ENCODE measurements at places on chromosomes 7 and 10. TPM values are rescaled to one million over a fixed set of nuclear protein-coding genes. Genes with fewer than 3 reads are reported as not detected.

DNA sequence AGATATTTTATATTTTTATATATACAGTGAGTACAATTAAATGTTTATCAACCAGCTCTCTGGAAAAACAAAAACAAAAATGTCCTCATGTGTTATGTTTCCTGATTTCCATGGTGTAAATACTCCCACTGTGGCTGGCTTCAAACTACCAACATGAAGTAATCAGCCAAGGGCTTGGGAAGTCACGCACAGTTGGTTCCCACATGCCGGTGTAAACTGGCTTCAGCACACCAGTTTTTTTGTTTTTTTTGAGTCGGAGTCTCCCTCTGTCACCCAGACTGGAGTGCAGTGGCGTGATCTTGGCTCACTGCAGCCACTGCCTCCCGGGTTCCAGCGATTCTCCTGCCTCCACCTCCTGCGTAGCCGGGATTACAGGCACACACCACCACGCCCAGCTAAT is 11.8 kb downstream of the OSBPL3 start:
- H3K27me3 ChIP-seq, result no peaks in the 10 kb centered on the region
- peaks cover 28% of the 10 kb centered on the region for H3K36me3 ChIP-seq

- peaks cover 48% of the 10 kb centered on the region for H3K4me1 ChIP-seq
- peaks cover 39% of the 10 kb centered on the region for H3K36me3 ChIP-seq
- no peak for DNase-seq
- no peaks in the 10 kb centered on the region for H3K27me3 ChIP-seq
These were observed 900 bp downstream of the MKLN1 start for GRCh38 chr7:131328377-131329175.

DNA sequence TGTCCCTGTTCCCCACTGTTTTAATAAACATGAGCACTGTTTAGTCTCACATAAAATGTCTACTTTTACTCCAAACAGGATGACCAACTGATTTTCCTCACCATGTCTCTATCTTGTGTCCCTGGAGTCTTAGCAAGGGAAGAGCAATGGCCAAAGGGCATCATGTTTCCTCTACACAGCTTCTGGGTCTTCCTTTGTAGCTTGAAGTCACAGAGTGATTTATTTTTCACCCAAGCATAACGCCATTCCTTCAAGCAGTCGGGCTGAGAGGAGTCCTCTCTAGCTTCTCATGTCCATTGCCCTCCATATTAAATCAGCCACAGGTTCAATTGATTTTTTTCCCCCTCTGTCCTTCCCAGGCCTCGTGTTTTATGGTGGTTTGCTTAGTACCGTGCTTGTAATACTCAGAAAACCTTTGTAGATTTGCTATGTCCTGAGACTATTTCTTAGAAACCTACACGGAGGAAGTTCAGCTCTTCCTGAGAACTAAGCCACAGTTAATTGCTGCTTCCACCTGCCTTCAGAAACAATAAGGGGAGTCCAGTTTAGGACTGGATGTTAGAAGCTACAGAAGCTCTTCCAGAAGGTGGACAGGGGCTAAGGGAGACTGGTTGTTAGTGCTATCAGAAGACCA is 178.8 kb downstream of the CREB5 start:
- H3K4me1 ChIP-seq, result peaks cover 26% of the 10 kb centered on the region
- DNase-seq, result no peak
- H3K27me3 ChIP-seq, result no peaks in the 10 kb centered on the region
- H3K4me3 ChIP-seq, result no peak overlapping the region

DNA sequence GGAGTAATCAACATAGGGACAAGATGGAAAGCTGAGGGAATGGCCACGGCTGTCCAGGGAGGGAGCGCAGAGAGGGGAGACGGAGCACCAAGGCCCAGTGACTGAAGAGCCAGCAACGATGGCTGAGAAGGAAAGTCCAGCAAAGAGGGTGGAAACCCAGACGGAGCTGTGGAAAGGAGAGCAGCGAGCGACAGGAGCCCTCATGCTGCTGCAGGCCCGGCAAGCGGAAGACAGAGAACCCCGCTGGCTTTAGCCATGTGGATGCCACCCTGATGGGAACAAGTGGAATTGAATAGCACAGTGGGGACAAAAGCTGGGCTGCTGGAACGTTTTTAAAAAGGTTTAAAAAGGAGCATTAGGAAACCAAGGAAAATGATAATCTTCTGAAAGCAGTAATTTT is 82.9 kb upstream of the DDC start:
- no peak overlapping the region for H3K4me3 ChIP-seq
- DNase-seq, result no peak
- H3K36me3 ChIP-seq, result peaks cover 14% of the 10 kb centered on the region
- H3K27ac ChIP-seq, result no peak overlapping the region
- no peaks in the 10 kb centered on the region for H3K27me3 ChIP-seq

DNA sequence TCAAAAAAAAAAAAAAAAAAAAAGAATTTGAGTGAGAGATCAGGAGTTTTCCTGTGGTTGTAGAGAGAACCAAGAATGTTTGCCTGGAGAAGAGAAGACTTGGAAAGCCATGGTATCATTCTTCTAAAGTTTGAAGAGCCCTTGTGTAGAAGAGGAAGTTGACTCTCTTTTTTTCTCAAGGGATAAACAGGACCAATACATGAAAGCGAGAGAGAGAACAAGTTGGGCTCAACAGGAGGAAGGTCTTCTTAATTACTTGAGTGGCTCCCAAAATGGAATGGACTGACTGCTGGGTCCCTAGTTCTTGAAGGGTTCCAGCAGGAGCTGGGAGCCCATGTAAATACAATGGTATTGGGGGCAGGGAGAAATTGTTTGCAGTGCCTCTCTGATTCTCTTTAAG is 173.3 kb upstream of the ADO start:
- no peaks in the 10 kb centered on the region for H3K36me3 ChIP-seq
- H3K4me3 ChIP-seq, result no peak overlapping the region
- peaks cover 8% of the 10 kb centered on the region for H3K4me1 ChIP-seq
- H3K27ac ChIP-seq, result no peak overlapping the region
- H3K27me3 ChIP-seq, result no peaks in the 10 kb centered on the region

DNA sequence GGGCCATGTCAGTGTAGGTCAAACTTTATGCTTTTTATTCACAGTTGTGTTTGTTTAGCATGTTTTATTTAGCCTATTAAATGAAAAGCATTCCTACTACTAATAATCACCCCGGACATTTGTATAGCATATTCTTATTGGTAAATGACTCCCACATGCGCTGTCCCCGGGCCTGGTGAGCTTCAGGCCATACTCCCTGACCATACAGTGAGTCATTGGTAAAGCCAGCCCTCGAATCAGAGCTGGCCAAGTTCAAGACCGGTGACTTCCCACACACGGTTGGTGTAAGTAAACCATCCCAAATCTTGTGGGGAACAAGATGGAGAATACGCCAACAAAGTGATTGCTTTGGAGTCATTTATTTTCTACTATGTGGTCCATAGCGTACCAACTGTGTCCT is 238.7 kb upstream of the TCF7L2 start:
- H3K27ac ChIP-seq, result no peak overlapping the region
- H3K27me3 ChIP-seq, result no peaks in the 10 kb centered on the region
- H3K4me3 ChIP-seq, result no peak overlapping the region
- peaks cover 8% of the 10 kb centered on the region for H3K4me1 ChIP-seq

DNA sequence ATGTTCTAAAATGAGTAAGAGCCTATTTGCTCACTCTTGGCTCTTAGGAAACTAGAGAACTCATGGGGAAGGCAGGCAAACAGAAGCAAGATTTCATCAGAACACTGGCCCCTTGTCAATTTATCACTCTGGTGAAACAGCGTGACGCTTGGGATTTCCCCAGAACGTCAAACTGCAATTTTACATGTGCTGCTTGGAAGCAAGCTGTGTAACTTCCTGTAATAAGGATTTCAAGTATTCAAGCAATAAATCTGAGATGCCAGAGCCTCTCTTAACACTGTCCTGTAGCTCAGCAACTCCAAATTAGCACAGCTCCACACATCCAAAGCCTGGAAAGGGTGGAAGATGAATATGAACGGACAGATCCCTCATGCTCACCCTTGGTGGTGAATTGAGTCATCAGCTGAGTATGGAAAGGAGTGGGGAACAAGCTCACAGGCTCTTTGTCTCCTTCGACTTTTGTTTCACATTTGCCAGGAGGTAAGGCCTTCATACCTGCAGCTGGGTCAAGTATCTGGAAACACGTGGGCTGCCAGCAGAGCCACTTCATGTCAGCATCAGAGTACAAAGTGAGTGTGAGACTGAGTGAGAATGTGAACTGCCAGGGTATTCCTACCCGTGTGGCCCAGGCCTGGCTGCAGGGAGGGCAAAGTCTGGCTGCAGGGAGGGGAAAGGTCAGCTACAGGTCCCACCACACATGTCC is 140.4 kb upstream of the NAMPT start:
- DNase-seq, result peak; percentile 79
- peaks cover 22% of the 10 kb centered on the region for H3K36me3 ChIP-seq
- H3K4me3 ChIP-seq, result peak overlapping the region; percentile 21
- H3K27me3 ChIP-seq, result no peaks in the 10 kb centered on the region
- peak overlapping the region; percentile 94 for H3K27ac ChIP-seq

GRCh38 chr10:98411768-98412167 is 3.2 kb downstream of the PYROXD2 start:
- no peaks in the 10 kb centered on the region for H3K4me1 ChIP-seq
- no peak for DNase-seq
- no peak overlapping the region for H3K27ac ChIP-seq
- peaks cover 6% of the 10 kb centered on the region for H3K36me3 ChIP-seq

DNA sequence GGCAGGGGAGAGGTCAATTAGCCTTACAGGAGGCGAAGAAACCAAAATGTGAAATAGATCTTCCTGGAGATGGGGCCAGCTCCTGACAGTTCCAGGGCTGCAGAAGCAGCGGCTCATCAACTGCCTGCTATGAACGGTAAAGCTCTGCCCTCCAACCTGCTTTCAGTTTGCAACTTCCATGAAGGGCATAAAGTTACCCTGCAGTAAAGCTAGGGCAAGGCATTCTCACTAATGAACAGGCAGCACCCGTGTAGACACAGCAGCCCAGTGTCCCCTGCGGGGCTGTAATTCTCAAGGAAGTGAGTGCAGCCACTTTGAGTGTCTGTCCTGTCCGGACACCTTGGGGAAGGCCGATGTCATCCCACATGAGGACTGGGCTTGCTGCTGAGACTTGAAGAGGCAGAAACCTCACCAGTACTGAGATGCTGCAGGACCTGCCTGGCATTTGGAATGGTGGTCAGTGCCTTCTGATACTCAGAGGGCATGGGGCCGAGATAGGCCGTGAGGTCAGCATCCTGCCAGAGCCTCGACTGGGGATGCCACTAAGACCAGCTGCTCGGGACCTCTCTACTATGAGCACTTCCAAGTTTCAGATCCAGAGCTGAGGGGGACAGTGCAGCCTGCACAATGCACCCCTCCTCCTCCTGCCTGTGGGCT is 26.1 kb upstream of the C10orf53 start:
- H3K27ac ChIP-seq, result no peak overlapping the region
- peaks cover 74% of the 10 kb centered on the region for H3K27me3 ChIP-seq
- H3K4me3 ChIP-seq, result no peak overlapping the region
- H3K36me3 ChIP-seq, result no peaks in the 10 kb centered on the region

DNA sequence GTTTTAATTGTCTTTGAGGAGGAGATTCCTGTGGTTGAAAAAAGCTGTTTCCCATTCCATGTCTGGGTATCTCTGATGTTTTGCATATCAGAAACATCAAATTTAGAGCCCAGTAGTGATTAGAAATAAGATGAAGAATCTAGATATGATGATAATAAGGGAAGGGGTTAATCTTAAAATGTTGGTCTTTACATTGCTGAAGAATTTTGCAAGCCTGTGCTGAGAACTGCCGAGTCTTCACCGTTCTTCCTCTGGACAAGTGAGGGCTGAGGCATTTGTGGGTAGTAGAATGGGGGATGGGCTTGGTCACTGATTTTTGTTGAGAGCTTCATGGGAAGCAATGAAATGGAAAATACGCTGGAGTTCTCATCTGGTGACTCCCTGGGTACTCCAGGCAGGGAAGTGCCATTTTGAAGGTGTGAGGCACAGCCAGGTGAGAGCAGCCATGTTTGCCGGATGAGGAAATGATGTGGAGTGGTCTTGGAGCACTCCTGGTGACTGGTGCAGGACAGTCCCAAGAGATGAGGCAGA is 10.2 kb downstream of the TCF7L2 start:
- no peaks in the 10 kb centered on the region for H3K27me3 ChIP-seq
- H3K27ac ChIP-seq, result peak overlapping the region; percentile 86
- H3K4me3 ChIP-seq, result peak overlapping the region; percentile 37
- H3K4me1 ChIP-seq, result peaks cover 80% of the 10 kb centered on the region
- H3K36me3 ChIP-seq, result peaks cover 71% of the 10 kb centered on the region
- DNase-seq, result no peak

DNA sequence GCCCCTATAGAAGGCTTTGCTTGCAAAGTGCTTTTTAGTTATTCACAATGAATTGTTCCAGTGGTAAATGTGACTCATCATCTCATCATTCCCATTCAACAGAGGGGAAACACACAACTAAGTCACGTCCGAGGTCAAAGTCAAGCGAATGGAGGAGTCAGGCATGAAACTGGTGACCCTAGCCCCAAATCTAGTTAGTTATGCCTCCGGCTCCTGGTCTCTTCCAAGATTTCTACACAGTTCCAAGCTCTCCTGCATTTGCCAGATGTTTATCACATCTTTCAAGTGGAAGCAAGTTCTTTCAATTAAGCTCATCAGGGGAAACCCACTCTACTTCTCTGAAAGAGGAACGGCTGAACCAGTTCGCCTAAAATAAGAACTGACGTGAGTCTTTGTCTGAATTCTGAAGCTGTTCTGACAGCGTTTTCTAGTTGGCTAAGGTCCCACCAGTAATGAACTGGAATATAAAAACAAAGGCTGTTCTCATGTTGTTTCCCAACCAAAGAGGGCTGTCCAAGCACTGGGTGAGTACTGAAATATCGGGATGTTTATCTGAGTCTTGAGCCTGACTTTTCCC is 140.9 kb upstream of the NRBF2 start:
- no peaks in the 10 kb centered on the region for H3K27me3 ChIP-seq
- H3K4me3 ChIP-seq, result no peak overlapping the region
- H3K4me1 ChIP-seq, result no peaks in the 10 kb centered on the region
- no peak overlapping the region for H3K27ac ChIP-seq
- DNase-seq, result no peak
- H3K36me3 ChIP-seq, result no peaks in the 10 kb centered on the region

Gene TAS2R4
- 2.4 TPM for total RNA-seq

Gene C7orf57
- 0.24 TPM for total RNA-seq
